CD4-positive, alpha-beta memory T cell (primary cell): ENCODE measurements at places on chromosomes 2 and 18.

GRCh38 chr2:179201869-179202268 lies 62.8 kb downstream of the SESTD1 start:
- DNase-seq: no peak

GRCh38 chr2:98359986-98360385 lies 13.7 kb downstream of the CNGA3 start:
- no peak for DNase-seq

DNA sequence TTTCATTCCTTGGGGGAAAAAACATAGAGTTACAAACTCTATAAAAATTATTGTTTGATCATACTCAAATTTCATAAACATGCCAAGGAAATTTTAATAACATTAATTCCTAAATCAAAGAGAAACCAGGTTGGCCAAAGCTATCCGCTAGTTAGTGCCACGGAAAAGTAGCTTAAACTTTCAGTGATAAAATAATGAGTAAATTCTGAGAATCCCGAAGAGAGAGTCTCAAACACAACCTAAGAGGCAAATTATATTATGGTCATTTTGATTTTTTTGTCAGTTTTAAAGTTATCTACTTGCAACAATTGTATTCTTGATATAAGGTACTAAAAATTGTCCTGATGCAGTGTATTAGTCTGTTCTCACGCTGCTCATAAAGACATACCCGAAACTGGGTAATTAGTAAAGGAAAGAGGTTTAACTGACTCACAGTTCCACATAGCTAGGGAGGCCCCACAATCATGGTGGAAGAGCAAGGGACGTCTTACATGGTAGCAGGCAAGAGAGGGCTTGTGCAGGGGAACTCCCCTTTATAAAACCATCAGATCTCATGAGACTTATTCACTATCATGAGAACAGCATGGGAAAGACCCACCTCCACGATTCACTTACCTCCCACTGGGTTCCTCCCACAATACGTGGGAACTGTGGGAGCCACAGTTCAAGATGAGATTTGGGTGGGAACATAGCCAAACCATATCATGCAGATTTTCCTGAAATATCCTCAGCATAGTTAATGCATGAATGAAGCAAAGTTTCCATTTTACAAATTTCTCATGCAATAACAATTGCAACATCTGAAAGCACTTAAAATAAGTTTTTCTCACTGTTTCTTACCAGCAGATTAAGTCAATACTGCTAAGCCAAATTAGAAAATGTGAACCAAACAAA lies 205.9 kb upstream of the STK17B start:
- DNase-seq: no peak

- peak; percentile 12 for DNase-seq
These were observed 48.3 kb upstream of the ACAA2 start for GRCh38 chr18:49861659-49862058.

DNA sequence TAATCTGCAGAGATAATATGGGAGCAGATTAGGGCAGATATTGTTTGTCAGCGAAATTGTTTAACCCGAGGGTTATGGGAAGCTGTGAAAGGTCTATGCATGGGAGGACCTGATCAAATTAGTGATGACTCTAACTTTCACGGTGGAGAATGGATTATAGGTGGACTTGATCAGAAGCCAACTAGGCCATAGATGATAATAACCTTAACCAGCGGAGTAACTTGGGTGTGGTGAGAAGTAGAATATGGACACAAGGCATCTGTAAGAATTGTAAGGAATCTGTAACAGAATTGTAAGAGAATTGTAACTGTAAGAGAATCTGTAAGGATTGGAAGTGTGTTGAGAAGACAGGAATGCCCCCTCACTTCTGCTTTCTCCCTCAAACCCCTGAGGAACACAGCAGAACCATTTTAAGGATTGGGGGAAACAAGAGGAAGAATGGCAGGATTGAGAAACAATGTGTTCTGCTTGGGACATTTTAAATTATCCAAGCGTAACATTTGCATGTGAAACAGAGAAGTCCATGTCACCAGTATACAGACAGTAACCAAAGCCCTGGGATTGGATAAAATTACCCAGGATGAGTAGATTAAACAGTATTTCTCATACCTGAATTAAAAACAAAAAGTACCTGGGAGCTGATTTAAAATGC lies 14.9 kb upstream of the SLC39A10 start:
- DNase-seq: no peak

DNA sequence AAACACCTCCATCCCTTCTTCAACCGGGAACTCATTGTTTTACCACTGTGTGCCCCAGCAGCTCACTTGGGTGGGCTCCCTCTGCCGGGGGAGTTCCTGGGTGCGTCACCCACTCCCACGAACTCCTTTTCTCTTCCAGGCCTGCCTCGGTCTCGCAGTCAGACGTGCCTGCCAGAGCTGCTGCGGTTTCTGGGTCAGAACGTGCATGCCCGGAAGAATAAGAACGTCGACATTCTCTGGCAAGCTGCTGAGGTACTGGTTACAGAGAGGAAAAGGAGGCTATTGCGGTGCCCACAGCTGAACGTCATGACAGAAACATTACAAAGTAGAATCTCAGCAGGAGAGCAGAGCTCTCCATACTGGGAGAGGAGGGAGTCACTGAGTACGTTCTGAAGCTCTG lies 35.6 kb downstream of the COA5 start:
- no peak for DNase-seq

DNA sequence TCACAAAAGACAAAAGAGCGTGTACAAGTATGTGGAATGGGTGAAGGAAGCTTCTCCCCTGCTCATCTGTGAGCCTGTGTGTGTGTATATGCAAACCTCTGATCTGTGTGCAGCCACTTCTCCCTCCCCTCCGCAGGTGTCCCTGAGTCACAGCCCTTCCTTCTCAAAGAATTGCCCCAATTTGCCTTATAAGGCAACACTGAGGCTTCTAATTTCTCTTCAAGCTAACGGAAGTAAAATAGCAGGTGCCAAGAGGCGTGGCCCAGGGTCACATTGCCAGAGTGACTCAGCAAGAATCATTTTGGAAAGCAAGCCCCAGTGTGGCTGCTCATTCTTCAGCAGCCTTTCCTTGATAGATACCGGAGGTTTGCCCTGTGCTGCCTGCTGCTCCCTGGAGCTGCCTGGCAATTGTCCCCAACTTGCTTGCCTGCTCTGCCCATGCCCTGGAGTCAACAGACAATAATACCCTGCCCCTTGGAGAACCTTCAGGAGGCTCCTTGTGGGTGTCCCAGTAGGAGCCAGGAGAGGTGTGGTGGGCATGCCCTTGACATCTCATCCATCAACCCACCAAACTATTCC lies 37.3 kb upstream of the BMP10 start:
- peak; percentile 86 for DNase-seq

GRCh38 chr2:221293949-221294742 lies 278.0 kb downstream of the EPHA4 start:
- no peak for DNase-seq

DNA sequence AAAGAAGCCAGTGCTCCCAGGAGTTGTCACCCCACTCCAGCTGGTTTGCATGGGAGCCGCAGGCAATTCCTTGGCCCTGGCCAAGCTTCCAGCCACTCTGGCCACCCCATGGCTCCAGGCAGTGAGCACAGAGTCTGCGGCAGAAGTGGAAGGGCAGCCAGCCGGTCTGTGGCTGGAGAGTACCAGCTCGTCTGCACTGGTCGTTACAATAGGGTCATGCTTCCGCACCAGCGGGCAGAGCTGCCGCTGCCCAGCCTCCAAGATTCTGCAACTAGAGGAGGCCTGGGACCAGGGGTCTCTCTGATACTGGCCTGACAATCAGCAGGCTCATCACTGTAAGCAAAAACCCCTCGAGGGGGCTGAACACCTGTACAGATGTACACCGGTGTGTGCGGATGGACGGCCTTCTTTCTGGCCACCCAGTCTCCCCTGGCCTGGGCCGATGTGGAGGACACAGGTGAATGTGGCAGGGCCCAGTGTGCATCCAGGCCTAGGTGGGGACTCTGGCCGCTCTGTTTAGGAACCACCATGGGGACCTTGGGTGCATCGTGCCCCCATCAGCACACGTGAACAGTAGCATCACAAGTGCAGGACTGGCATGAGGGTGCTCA lies 51.9 kb upstream of the ODC1 start:
- DNase-seq: no peak

GRCh38 chr2:60105906-60106305 lies 447.5 kb downstream of the BCL11A start:
- no peak for DNase-seq

DNA sequence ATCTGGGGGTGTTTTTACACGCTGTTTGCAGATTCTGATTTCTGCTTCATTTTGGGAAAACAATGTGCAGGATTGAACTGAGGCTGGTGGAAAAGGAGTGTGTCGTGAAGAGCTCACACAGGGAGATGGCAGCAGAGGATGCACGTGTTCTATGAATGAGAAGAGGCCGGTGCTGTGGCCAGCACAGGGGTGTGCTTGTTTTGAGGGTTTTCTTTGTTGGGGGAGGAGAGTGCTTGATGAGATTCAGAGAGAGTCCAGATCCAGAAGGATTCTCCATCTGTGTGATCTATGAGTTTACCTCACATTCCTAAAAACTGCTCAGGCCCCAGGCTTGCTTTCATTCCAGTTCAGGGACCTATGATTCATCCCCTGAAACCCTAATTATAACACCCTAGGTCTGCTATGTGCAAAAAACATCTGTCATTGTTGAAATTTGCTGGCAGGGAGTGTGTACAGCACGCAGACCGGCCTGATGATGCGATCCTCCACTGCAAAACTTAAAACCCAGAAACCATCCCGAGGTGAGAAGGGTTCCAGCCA lies 12.1 kb downstream of the TGFA start:
- DNase-seq: no peak

- no peak for DNase-seq
These were observed 69.2 kb downstream of the CD28 start for GRCh38 chr2:203775684-203776083.

DNA sequence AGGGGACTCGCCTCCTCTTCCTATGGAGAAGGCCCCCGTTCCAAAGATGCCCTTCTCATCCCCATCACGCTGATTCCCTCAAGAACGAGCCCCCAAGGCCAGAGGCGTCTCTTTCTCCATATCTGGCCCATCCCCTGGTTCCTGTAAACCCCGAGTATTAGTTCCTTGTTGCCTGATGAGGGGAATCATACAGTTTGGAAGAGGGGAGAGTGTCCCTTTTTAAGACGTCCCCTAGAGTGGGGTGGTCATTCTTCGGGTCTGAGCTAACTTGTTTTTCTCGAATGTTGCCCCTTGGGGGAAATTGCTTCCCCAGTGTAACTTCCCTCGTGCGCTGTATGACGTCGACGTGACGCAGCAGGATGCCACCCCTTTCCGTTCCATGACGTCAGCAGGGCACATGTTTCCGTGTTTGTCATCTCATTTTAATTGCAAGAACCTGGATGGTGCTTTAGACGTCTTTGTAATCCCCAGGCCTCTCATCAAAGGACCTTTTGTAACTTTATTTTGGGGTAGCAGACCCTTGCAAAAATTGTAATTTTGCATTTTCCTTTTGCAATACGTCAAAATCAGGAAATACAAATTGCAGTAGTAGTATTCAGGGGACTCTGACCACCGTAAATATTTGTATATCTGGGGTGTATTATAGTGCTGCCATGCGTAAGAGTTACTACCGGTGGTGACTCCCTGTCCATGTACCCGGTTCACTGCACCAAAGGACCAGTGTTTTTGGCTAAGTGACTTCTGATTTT lies 569 bp downstream of the BABAM2 start:
- DNase-seq: peak; percentile 96

- no peak for DNase-seq
These were observed 67.7 kb upstream of the ARHGAP28 start for GRCh38 chr18:6661692-6662415.

DNA sequence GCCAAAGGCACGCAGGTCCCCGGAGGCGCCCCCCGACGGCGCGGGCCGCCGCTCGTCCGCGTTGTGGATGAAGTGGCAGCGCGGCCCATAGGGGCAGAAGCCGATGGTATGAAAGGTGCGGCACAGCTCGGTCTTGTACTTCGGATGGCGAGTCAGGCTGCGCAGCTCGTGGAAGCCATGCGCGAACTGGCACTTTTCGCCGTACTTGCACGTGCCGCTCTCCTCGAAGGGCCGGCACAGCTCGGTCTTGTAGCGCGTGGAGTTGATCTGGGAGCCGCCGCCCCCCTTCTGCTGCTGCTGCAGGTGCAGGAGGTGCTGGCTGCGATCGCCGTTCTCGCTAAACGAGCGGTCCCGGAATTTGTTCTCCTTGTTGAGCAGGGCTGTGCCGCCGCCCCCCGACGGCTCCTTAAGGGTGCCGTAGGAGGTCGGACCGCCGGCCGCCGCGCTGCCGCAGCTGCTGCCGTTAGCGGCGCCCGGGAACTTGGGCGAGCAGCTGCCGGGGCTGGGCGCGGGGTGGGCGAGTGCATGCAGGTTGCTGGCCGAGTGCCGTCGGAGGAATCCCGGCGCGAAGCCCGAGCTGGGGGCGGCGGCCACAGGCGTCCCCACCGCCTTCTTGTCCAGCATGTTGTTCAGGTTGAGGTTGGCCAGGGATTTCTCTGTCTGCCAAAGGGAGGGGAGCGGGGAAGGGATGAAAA lies 1.2 kb downstream of the ZFP36L2 start:
- DNase-seq: peak; percentile 73

DNA sequence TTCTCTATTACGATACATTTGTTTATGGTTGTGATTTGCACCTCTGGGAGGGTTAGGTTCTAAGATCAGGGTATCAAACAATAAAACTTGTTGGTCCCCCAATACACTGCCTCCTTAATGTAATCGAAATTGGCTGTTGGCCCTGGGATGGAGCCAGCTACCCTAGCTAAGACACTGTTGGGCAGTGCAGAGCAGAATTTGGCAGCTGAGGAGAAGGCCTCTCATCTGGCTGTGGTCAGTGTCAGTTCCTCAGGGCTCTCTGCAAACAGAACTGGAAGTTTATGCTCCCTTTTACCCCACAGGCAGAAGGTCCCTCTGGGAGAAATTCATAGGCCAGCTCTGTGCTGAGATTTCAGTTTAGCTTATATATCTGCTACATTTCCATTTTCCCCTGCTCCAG lies 8.6 kb upstream of the HAAO start:
- DNase-seq: no peak

DNA sequence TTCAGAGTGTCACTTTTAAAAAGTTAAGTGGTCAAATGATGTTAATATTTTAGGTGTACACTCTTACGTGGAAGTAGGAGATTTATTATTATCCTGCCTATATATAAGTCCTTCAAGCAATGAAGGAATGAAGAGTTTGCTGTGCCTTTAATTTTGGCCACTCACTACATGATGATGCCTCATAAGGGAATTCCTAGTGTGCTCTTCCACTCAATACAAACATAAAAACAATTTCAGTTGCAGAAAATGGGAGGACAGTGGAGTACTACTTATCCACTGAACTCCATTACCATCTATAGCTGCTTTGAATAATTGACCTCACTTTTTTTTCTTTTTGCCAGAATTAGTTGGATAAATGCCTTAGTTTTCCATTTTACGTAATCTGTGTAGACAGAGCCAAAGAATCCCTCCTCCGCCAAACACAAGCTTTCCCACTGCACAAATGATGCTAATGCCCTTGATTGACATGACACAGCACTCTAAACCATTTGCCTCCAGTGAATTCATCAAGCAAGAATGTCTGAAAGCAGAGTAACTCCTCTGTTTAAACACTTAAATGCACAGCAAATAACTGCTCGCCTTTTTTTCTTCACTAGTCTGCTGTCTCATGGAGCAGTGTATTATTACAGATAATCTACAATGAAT lies 751.1 kb upstream of the FANCL start:
- DNase-seq: no peak

GRCh38 chr18:74748809-74749208 lies 151.1 kb downstream of the ZNF407 start:
- no peak for DNase-seq

- no peak for DNase-seq
These were observed 239.1 kb downstream of the SEPTIN10 start for GRCh38 chr2:109374548-109375130.
